ENCODE measurements at places on chromosomes 5 and 9.

GRCh38 chr9:131255676-131256197 lies 20.6 kb downstream of the FAM78A start:
- no peak for DNase-seq

DNA sequence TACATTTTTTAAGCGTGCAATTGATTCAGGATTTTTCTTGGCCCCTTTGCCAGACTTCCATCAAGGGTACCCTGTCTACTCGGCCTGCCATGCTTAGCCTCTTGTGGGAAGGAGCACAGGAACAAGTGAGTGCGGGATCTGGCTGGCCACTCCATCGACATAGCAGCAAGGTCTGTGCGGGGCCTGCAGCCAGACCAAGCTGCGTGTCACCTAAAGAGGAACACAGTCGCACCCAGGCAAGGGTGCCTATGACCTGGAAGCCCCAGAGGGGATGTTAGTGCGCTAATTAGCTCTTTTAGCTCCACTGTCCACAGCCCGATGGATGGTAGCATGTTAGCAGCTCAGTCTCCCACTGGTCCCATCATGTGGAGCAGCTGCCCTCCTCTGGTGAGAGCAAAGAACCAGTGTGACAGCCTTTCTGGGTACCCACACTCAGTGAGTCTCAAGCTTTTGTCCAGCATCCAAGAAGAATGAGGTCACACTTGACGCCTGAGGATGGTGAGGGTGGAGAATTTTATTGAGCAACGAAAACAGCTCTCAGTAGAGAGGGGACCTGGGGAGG lies 38.7 kb downstream of the FTMT start:
- DNase-seq: no peak

GRCh38 chr9:129027685-129028191 lies 393 bp downstream of the SH3GLB2 start:
- DNase-seq: no peak

DNA sequence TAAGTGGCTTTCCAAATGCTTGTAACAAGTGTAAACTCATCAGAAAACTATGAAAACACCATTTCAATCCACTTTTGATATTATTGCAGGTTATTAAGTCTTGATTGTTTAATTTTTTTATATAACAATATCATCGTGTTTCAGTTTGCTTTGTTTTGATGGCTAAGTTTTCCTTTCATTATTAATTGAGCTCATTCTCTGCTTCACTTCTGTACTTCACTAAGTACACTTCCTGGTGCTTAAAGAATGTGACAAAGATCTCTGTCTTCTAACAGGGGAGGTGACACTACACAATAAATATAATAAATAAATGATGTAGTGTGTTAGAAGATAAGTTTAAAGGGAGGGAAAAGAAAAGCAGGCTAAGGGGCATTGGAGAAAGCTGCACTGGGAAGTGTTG lies 13.0 kb upstream of the RAD23B start:
- no peak for DNase-seq

DNA sequence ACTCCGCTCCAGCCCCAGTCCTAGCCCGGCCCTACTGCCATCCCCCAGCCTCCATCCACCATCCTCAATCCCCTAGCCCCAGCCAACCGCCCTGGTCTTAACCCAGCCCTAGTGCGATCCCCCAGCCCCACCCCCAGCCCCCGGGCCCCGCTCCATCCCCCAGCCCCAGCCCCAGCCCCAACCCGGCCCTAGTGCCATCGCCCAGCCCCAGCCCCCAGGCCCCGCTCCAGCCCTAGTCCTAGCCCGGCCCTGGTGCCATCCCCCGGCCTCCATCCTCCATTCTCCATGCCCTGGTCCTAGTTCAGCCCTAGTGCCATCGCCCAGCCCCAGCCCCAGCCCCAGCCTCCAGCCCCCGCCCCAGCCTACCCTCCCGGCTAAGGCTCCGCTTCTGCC lies 398 bp downstream of the TOR1A start:
- DNase-seq: no peak

GRCh38 chr9:35510754-35511428 lies 21.0 kb downstream of the RUSC2 start:
- no peak for DNase-seq

Data from activated T-cell treated with anti-CD3 and anti-CD28 coated beads for 24 hours (primary cell).